HuH-7.5 (cell line): ENCODE measurements at places on chromosomes 6 and 20.

- no peak for DNase-seq
Observed at GRCh38 chr6:20946022-20946421, 411.8 kb downstream of the CDKAL1 start.

- DNase-seq = no peak
Observed at GRCh38 chr6:129681913-129682205, 28.1 kb downstream of the ARHGAP18 start.

DNA sequence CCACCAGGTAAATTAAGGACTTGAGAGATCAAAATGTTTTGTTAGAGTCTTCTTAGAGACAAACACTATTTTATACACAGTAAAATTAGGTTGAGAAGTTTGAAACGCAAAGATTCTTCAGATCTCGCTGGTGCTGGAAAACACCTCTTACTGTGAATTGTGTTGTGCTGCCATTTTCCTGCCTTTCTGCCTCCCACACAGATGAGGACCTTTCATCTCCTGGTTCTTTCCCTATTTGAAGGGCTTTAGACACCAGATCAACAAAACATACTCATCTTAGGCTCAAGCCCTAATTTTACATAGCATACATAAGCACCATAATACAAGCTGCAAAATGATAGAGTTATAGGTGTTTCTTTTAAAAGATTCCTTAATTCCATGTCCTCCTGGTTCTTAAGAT is 18.6 kb downstream of the STAU1 start:
- no peak for DNase-seq

DNA sequence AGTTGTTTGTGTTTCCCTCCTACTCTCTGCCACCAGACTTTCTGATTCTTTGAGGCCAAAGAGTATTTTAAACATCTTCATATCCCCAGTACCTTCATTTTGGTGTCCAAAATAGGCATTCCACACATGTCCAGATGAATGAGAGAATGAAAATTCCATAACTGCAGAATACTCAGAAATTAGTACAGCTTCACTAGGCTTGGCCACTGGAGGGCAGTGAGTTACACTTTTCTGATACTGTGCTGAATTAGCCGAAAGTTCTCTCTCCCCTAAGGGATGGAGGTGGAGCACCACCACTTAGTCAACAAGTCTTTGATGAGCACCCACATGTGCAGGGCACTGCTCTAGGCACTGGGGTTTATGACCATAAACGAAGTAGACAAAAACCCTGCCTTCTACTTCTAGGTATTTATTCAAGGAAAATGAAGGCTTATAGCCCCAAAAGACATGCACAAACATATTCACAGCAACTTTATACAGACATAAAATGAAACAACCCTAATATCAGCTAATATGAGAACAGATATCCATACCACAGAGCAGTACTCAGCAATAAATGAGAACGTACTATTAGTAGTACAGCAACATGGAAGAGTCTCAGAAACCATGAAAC is 46.1 kb upstream of the TMEM217 start:
- peak; percentile 12 for DNase-seq

DNA sequence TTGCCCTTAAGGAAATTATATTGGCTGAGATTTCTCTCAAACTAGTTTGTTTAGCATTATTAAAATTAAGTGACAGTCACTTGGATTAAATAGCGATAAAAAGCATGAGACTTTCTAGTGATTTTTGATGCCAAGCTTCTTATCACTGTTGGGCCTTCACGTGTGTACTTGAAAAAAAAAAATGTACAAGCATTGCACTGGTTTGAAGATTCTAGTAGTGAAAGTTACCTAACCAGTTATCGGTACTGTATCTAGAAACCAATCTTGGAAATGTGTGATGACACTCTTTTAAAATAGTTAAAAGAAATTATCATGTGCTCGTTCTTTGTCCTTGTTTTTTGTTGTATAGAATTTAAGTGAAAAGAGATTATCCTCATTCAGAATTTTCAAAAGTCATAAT is 102.1 kb downstream of the SCAF8 start:
- no peak for DNase-seq

GRCh38 chr20:63009045-63009961 is 2.5 kb upstream of the BHLHE23 start:
- DNase-seq = peak; percentile 99

GRCh38 chr6:157193443-157193996 is 129.8 kb downstream of the TMEM242 start:
- DNase-seq = no peak

DNA sequence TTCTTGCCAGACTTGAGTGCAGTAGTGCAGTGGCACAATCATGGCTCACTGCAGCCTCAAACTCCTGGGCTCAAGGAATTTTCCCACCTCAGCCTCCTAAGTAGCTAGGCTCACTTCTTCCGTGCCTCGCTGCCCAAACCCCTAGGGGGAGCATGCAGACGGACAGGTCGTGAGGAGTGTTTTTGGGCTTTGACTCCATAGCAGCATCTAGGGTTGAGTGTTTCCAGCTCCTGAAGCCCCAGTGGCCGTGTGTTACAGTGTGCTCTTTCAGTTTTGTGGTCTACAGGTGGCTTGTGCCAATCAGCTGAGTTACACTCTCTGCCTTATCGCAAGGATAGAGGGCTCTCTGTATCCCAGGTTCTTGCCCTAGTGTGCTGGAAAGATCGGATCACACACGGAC is 33.4 kb downstream of the NCOA3 start:
- peak; percentile 65 for DNase-seq

GRCh38 chr20:53444401-53445149 is 149.1 kb downstream of the ZNF217 start:
- no peak for DNase-seq

GRCh38 chr20:59004493-59004762 is 2.6 kb downstream of the CTSZ start:
- DNase-seq = no peak

DNA sequence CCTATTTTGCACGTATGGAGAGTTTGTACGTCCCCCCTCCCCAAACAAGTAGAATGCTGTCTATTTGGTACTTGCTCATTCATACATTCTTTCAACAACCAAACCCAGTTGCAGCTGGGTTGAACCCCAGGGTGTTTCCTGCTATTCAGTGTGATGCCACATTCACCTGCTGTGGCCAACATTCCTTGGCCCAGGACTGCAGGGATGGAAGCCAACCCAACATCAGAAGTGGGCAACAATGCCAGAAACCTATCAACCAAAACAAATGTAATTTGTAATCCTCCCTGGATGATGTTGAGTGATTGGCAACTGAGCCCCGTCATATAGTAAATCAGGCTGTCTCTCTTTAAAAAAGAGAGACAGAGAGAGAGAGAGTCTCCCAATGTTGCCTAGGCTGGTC is 8.9 kb downstream of the NT5E start:
- DNase-seq = no peak

GRCh38 chr20:40668449-40669228 is 20.4 kb downstream of the MAFB start:
- DNase-seq = peak; percentile 86

DNA sequence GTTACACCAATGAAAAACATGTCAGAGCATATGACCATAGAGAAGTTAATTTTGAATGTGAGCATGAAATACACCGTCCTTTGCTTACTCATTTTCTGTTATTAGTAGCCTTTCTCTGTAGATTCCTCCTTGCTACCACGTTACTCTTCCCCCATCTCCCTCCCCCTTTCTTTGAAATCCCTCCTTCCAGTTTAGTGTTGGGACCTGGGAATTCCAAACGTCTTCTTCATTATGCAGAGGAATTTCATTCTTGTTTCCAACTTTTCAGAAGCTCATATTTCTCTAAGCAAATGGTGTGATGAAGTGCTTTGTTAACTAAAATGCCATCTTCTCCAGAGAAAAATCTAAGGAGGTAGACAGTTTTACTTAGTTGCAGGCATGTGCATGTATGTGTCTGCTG is 122.4 kb downstream of the MCHR2 start:
- no peak for DNase-seq

DNA sequence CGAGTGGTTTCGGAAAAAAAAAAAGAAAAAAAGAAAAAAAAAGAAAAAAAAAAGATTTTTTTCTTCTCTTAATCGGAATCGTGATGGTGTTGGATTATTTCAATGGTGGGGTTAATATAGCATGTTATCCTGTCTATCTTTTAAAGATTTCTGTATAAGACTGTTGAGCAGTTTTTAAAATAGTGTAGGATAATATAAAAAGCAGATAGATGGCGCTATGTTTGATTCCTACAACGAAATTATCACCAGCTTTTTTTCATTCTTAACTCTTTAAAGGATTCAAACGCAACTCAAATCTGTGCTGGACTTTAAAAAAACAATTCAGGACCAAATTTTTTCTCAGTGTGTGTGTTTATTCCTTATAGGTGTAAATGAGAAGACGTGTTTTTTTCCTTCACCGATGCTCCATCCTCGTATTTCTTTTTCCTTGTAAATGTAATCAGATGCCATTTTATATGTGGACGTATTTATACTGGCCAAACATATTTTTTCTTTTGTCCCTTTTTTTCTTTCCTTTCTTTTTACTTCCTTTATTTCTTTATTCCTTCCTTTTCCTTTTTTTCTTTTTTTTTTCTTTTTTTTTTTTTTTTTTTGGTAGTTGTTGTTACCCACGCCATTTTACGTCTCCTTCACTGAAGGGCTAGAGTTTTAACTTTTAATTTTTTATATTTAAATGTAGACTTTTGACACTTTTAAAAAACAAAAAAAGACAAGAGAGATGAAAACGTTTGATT is 3.6 kb downstream of the SOX4 start:
- no peak for DNase-seq

- DNase-seq = no peak
Observed at GRCh38 chr6:35230950-35231349, 17.2 kb downstream of the SCUBE3 start.

- peak; percentile 48 for DNase-seq
Observed at GRCh38 chr6:3259491-3259958, 778 bp downstream of the PSMG4 start.

DNA sequence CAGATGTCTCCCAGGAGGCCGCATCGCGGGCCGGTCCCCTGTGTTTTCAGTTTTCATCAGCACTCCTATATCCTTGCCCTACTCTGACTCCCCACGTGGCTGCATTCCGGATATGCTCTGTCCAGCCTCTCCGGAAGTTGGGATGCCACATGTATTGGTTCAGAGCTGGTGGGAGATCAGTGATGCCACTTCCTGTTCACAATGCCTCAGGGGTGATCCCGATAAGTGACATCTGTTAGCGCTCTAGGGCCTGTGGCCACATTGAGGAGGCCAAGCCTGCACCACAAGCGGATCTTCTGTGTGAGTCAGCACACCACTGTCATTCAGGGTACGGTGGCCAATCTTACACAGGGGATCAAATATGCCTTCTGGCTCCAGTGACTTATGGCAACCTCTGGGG is 57.8 kb downstream of the PPP1R3G start:
- DNase-seq = no peak

- no peak for DNase-seq
Observed at GRCh38 chr6:7664003-7664402, 61.9 kb upstream of the BMP6 start.

GRCh38 chr6:87669051-87669450 is 33.0 kb downstream of the AKIRIN2 start:
- peak; percentile 18 for DNase-seq

- DNase-seq = no peak
Observed at GRCh38 chr6:9496837-9497236, 918.0 kb downstream of the TFAP2A start.

DNA sequence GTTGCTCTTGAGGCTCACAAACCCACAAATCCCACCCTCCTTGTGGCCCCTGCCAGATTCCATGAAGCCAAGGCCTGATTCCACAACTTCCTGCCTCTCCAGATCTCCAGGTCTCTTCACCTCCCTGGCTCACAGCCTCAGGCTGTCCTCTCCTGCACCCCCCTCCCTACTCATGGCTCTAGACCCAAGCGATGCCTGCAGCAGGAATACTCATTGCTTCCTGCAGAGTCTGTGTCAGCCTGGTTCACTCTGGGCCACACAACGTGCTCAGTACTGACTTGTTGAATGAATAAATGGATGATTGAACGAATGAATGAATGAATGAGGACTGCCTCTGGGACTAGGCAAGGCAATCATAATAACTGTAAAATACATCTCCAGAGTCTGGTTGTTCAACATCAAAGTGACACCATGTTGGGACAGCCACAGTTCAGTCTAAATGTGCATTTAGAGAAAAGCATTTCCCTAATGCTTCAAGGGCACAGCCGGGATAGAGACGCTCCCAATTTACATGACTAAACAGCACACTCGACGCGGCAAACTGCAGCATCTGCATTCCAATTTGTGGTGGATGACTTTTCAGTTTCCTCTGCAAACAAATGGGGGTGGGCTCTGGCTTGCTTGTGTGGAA is 139.9 kb downstream of the GRM4 start:
- no peak for DNase-seq

- no peak for DNase-seq
Observed at GRCh38 chr20:50537546-50538201, 27.5 kb downstream of the PTPN1 start.

DNA sequence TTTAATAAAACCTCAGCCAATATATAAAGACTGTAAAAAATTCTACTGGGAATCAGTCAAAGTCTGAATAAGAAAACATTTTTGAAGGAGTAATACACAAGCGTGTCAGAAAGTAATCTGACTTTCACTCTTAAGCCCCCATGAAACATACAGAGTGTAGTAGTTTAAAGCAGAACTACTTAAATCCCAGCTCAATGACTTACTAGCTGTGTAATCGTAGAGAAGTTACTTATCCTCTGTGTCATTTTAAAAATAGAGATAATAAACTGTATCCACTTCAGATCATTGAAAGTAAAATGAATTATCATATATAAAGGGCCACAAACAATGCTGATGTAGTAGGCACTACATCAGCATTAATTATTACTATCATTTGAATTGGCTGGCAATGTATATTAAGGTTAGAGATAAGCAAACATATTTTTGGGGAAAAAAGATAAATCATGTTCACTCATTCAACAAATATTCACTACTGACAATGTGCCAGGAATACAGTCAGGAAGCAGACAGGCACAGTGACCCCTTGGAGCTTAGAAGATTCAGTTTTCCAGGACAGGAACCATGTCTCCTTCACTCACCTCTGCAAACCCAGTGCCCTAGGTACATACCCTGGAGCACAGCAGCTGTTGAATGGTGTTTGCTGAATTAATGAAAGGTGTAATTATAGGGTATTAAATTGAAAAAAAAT is 14.4 kb downstream of the REPS1 start:
- no peak for DNase-seq

GRCh38 chr20:63316502-63316921 is 23.5 kb downstream of the COL20A1 start:
- DNase-seq = no peak

DNA sequence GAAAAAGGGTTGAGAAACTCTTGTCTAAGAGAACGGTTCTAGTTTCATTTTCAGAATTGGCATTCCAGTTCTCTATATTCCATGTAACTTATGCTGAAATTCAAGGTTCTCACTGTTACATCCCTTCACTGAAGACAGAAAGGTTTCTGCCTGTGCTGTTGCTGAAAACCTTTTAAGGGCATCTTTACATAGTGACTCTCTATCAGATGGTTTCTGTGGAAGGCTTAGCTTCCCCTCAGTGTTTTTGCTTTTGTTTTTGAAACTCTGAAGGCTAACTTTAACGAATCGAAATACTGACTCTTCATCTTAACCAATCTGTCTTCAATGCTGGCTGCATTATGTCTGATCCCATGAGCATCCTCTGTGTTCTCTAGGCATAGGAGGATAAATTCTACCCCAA is 1286.2 kb upstream of the EYS start:
- DNase-seq = no peak
